ENCODE measurements at places on chromosomes 4 and X. TPM values are rescaled to one million over a fixed set of nuclear protein-coding genes. Genes with fewer than 3 reads are reported as not detected.

The C4orf50 gene
- not detected for polyA plus RNA-seq

The SYP gene
- 0.09 TPM for polyA plus RNA-seq

DNA sequence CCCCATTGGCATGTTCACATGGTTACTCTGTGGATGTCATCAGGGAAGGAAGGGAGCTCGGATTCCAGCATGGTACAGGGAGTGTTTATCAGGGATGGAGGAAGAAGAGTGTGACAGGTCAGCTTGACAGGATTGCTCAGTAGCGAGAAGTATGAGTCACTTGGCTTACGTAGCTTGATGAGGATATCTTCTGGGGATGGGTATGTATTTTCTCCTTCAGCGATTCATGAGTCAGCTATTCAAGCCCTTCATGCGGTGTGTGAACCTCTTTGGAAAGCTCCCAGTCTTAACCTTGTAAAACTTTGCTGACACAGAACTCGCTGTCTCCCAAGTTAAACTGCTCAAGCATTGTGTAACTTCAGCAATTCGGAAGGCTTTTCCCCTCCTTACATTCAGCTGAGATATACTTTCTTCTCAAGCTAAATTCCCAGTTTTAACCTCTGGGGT lies 275.4 kb downstream of the ARHGAP10 start:
- peak; percentile 98 for DNase-seq

DNA sequence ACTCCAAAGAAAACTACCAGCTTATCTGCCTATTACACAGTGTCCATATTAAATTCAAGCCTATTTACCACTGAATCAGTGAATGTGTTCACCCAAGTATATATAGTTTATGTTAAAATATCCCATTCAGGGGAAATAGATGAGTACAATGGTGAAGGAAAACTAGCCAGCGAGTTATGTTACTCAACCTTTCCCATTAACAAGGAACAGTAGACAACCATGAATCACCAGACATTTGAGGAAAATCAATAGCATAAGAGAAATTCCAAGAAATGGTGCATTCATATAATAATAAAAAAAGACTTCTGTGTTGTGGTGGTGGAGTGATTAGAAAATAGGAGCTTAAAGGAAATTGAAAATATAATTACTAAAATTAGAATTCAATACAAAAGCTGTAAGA lies 21.3 kb downstream of the IQCM start:
- DNase-seq, result no peak

GRCh38 chr4:183445097-183445428 lies 627 bp downstream of the CDKN2AIP start:
- DNase-seq, result no peak

The CENPI gene
- 12.7 TPM for polyA plus RNA-seq

The RTL9 gene
- 0.02 TPM for polyA plus RNA-seq
